Hypothalamus (tissue), 51 donors: ENCODE measurements at places on chromosomes 2 and 18.

DNA sequence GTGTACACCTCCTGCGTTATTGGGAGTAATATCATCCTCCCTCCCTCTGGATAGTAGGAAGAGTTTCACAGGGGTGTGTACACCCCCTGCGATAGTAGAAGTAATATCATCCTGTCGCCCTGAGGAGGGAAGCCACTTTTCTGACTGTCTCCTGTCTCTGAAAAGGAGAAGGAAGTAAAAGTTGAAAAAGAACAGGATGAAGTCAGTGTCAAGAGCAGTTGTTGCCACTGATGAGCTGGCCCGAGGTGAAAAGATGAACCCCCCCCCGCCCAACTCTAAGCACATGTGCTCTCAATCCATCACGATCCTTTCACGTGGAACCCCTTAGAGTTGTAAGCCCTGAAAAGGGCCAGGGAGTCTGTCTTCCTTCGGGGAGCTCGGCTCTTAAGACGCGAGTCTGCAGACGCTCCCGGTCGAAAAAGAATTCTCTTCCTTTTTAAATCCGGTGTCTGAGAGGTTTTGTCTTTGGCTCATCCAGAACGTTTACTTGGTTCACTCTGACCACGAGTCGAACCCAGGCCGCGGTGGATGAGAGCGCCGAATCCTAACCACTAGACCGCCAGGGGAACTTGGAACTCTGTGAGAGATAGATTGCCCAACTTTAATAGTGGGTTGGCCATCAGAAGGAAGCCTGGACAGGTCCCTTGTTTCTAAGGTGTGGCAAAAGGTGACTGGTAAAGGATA lies 22.4 kb upstream of the NAGK start:
- no peak for DNase-seq

- no peak for DNase-seq
Measured at GRCh38 chr2:179455172-179455524, 190.5 kb upstream of the SESTD1 start.

GRCh38 chr2:100752628-100753333 lies 67.2 kb upstream of the NPAS2 start:
- DNase-seq: no peak

- no peak for DNase-seq
Measured at GRCh38 chr2:177338177-177338721, 54.3 kb upstream of the AGPS start.

DNA sequence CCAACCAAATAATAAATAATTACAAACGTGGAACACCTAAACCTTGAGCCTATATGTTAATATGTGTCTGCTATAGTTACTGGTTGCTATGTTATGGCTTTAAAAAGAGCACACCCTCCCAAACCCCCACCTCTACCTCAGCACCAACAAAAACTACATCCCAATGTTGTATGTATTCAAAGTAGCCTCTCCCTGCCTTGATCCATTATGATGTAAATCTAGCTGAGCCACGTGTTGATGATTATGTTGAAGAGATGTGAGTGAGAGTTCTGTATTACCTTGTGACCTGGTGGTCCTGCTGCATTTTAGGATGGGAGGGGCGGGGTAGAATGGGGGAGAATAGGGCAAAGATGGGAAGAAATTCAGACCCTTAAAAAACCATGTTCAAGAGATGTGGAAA lies 4.8 kb downstream of the MFSD6 start:
- DNase-seq: no peak

DNA sequence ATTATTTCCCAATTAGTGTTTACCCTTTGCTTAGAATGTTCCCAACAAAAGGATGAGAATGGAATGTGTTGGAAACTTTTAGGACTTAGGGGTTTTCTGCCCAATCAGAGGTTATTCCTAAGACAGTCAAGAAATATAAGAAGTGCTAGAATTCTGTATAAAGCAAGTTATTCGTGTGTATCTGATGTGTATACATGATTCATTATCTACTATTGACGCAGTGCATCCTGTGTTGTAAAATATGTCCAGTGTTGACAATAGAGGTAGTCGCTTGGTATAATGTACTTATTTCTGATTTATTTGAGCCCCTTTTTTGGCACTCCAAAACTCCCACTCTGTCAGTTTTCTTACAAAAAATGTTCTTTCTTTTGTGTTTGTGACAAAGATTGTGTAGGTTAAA lies 881 bp downstream of the PIKFYVE start:
- no peak for DNase-seq

- DNase-seq: no peak
Measured at GRCh38 chr2:142946941-142947340, 69.5 kb downstream of the KYNU start.

GRCh38 chr2:1591978-1592907 lies 152.1 kb downstream of the PXDN start:
- no peak for DNase-seq

- no peak for DNase-seq
Measured at GRCh38 chr18:73577365-73577764, 570.3 kb downstream of the FBXO15 start.

DNA sequence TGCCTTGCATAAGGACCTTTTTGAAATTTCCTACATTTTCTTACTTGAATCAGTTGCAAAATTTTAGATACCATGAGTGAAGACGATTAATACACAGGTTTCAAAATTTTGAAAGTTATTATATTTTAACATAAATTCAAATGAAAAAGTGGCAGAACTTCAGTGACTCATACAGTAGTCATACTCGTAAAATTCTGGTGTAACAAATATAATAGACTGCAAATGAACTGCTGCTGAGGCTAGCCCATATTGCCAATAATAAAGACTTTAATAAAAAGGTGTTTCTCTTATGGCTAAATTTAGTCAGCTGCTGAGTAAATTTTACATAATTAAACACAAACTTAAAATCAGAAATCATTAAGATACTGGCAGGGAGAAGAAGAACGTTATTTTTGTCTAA lies 36.9 kb downstream of the MSH6 start:
- no peak for DNase-seq
